ENCODE measurements at places on chromosomes 6 and 20. TPM values are rescaled to one million over a fixed set of nuclear protein-coding genes. Genes with fewer than 3 reads are reported as not detected.

PLA2G7 gene
- not detected for total RNA-seq

ZBP1 gene
- 51.9 TPM for total RNA-seq

IYD gene
- total RNA-seq = not detected

BANF2 gene
- not detected for total RNA-seq

SCRT2 gene
- not detected for total RNA-seq

MYMX gene
- total RNA-seq = not detected

COL20A1 gene
- total RNA-seq = not detected

SLC25A27 gene
- not detected for total RNA-seq

HBS1L gene
- 90.3 TPM for total RNA-seq

TCF15 gene
- not detected for total RNA-seq

CDKN1A gene
- total RNA-seq = 109 TPM

SFTA2 gene
- not detected for total RNA-seq

CGA gene
- not detected for total RNA-seq

TMC2 gene
- total RNA-seq = not detected

FAM229B gene
- 2.7 TPM for total RNA-seq

TBXT gene
- total RNA-seq = not detected

FAM83B gene
- total RNA-seq = not detected

PRND gene
- not detected for total RNA-seq

PNPLA1 gene
- not detected for total RNA-seq

PNISR gene
- total RNA-seq = 135 TPM

EDN3 gene
- 0.35 TPM for total RNA-seq

All from activated CD4-positive, alpha-beta memory T cell treated with anti-CD3 and anti-CD28 coated beads, Interleukin-2, amount 10 ng/mL, durations not matched to agents 7 days and 5 days (primary cell).